Activated naive CD4-positive, alpha-beta T cell treated with anti-CD3 and anti-CD28 coated beads for 36 hours (primary cell): ENCODE measurements at places on chromosomes 11 and 22. TPM values are rescaled to one million over a fixed set of nuclear protein-coding genes. Genes with fewer than 3 reads are reported as not detected.
A peak's percentile ranks its signal among the peaks of the same experiment; 100 is the strongest.

DNA sequence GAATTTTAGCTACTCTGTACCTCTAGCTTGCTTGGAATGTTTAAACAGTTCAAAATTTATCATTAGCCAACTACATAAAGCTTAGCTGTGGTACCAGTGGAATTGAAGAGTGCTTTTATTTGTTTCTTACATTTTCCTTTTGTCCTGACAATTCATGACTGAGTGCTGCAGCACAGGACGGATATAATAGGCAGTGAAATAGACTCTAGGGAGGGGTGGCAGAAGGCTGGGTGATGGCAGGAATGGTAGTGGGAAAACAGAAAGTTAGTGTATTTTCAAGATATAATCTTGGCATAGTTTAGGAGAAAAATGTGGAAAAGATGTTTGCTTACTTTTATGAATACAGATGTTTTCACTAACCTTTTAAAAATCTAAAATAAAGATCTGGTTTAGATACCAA, 31.1 kb upstream of the ARHGAP32 start:
- H3K4me1 ChIP-seq, result no peaks in the 10 kb centered on the region
- DNase-seq, result no peak
- H3K36me3 ChIP-seq, result peaks cover 15% of the 10 kb centered on the region
- H3K4me3 ChIP-seq, result no peak overlapping the region

DNA sequence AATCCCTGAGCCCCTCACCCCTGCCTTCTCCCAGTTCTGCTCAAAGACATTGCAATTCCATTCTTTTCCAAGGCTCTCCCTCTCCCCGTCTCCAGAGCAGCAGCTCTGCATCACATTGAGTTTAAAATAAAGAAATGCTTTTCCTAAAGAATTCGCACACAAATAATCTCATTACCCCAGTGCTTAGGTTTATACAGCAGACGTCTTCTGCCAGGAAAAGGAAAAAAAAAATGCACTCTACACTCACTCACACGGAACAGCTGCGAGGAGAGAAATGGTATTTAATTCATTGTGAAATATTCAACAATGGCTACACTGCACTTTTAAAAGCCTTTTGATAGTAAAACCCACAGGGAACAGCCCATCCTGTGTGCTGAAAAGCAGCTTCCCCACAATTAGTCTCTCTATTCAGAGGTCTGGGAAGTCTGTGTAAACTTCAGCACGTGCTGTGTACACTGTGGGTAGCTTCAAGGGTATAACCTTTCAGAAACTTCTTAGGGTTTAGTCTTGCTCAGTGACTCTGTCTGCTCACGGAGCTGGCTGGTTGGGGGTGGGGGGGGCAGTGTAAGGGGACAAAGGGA, 42.8 kb downstream of the ETS1 start:
- H3K4me3 ChIP-seq, result peak overlapping the region; percentile 71
- peak overlapping the region; percentile 63 for H3K27ac ChIP-seq
- peak; percentile 43 for DNase-seq
- H3K4me1 ChIP-seq, result peaks cover 62% of the 10 kb centered on the region
- no peaks in the 10 kb centered on the region for H3K27me3 ChIP-seq

DNA sequence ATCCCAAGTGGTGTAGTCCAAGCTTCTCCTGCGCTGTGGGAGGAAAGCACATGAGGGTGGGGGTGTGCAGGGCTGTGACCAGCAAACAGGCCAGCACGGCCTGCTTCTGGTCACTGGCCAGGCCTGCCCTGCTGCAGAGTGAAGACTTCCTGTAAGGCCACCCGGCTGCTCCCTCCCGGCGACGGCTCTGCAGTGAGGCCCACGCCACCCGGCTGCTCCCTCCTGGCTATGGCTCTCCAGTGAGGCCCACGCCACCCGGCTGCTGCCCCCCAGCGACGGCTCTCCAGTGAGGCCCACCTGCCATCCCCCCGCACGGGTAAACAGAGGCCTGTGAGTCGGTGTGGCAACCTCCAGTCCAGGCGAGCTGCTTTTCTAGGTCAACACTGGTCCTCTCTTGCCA, 31.4 kb upstream of the BRSK2 start:
- H3K27me3 ChIP-seq, result peaks cover 4% of the 10 kb centered on the region
- no peak for DNase-seq
- no peaks in the 10 kb centered on the region for H3K36me3 ChIP-seq

DNA sequence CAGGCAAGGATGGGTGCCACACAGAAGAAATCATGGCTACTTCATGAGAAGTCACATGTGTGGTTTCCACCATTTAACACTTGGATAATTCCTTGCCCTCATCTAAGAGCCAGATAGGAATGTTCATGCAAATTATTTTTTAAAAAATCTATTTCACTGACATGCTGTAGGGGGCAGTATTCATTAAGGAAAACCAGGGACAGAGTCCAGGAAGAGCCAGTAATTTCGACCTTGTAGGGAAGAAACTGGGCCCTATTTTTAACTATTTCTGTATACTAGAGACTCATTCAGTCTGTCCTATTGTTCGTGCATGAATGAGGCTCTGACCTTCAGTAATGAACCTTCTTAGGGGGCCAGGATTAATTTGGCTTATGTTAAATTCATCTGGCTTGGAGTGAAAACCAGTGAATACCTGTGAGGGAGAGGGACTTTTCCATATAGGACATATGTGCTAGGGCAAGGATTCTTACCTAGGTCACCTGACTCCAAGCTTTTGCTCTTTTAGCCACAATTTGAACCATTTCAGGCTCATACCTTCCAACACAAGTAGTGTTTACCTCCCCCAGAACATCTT, 192.7 kb downstream of the NAV2 start:
- no peak for DNase-seq
- H3K4me1 ChIP-seq, result no peaks in the 10 kb centered on the region
- H3K27me3 ChIP-seq, result no peaks in the 10 kb centered on the region
- no peaks in the 10 kb centered on the region for H3K36me3 ChIP-seq

DNA sequence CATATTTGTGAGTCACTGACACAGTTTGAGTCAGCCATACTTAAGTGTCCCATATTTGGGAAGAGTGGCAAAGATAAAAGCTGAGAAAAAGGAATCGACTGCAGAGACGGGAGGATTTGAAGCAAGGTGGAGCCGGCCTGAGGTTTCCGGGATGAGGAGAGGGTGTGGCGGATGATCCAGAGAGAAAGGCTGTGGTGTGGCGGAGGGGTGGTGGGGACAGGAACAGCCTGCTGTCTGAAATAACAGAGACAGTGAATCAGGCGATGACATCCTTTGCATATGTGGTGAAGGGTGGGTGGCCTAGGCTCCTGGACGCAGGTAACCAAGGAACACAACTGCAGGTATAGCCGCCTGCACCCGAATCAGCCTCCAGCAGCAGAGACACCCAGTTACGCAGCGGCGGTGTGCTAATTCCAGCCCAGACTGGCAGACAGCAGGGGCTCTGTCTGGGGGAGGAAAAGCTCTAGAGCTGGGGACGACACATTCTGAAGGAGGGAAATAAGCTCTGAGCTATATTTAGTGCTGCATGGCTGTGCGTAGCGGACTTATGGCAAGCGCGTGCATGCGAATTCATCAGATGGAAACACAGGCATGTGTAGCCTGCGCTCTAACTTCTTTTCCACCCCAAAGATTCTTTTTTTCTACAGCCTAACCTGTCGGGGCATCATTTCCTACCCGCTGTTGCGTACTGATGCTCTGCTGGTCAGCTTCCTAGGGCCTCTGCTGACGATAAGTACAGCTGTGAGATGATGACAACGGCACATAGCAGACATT, 62.7 kb upstream of the BARX2 start:
- no peak overlapping the region for H3K4me3 ChIP-seq
- no peak for DNase-seq
- H3K27me3 ChIP-seq, result no peaks in the 10 kb centered on the region
- peaks cover 6% of the 10 kb centered on the region for H3K4me1 ChIP-seq

- no peaks in the 10 kb centered on the region for H3K27me3 ChIP-seq
- H3K4me3 ChIP-seq, result no peak overlapping the region
- no peaks in the 10 kb centered on the region for H3K4me1 ChIP-seq
- no peak for DNase-seq
- H3K27ac ChIP-seq, result no peak overlapping the region
- H3K36me3 ChIP-seq, result no peaks in the 10 kb centered on the region
Observed at GRCh38 chr22:47190276-47190956, 428.0 kb downstream of the TBC1D22A start.

DNA sequence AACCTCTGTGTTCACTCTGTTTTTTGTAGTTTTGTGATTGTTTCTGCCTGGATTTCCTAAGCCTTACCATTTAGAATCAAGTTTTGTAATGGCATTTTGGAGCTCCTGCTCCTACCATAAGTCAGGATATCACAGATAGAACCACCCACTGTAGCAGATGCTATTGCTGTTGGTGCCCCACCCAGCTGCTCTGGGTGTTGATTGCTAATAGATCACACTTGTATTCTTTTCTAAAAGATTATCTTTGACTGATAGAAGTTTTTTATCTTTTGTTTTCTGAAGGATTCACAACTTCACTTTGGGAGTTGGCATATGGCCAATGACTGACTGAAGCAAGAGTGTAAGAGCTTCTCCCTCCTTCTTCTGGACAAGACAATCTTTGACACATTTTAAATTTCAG, 76.0 kb downstream of the EHF start:
- DNase-seq, result no peak
- no peaks in the 10 kb centered on the region for H3K4me1 ChIP-seq
- H3K27ac ChIP-seq, result no peak overlapping the region
- no peaks in the 10 kb centered on the region for H3K36me3 ChIP-seq
- peaks cover 5% of the 10 kb centered on the region for H3K27me3 ChIP-seq

DNA sequence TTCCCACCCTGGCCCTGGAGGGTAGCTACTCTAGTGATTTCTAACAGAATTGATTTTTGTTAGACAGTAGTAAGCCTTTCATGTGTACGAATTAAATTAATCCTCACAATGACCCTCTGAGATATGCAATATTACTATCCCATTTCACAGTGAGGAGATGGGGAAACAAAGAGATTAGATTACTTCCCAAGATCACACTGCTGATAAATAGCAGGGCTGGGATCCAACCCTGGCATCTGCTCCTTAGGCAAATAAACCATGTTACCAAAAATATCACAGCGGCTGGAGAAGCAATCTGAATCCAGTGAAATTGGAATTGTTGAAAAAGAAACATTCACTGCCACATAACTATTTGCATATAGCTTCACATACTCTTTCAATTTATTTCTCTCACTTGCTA, 12.8 kb upstream of the CAVIN3 start:
- H3K27me3 ChIP-seq, result peaks cover 2% of the 10 kb centered on the region
- H3K27ac ChIP-seq, result peak overlapping the region; percentile 51
- H3K36me3 ChIP-seq, result no peaks in the 10 kb centered on the region
- H3K4me3 ChIP-seq, result no peak overlapping the region
- H3K4me1 ChIP-seq, result no peaks in the 10 kb centered on the region

DNA sequence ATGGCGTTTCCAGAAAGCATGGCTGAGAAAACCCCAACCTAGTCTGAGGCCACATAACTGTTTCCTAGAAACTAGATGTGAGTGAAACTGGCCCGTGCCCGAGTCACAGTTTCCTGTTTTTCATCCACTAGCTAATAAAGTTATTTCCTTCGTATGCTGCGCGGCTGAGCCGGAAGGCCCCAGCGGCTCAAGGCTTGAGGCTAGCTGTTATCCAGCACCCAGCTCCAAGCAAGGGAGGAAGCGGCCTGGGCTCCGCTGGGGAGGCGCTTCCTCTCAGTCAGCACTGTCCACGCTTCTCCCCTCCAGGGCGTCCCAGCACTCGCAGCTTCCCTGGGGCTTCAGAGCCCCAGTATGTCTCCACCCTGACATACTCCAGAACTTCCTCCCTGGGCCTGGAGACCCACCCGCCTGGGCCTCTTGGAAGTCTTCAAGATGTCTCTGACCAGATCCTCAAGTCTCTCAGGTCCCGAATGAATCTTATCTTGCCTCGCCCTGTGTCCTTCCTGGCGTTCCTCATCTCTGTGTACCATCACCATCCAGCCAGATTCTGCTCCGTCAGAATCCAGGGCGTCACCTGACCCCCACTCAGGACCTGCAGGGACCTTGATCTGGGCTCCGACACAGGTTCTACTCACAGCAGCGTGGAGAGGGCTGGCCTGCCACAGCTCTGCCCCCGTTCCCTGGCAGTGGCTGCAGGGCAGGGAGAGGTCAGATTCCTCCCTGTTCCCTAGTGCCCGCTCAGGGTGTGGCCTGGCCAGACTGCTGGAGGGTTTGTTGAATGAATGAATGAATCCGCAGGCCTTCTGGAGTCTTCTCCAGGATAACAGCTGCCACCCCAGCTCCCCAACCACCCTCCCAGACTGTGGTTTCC, 81.9 kb downstream of the LRRC32 start:
- DNase-seq, result peak; percentile 66
- peaks cover 5% of the 10 kb centered on the region for H3K27me3 ChIP-seq
- H3K4me3 ChIP-seq, result no peak overlapping the region
- H3K27ac ChIP-seq, result peak overlapping the region; percentile 74
- H3K36me3 ChIP-seq, result no peaks in the 10 kb centered on the region

DNA sequence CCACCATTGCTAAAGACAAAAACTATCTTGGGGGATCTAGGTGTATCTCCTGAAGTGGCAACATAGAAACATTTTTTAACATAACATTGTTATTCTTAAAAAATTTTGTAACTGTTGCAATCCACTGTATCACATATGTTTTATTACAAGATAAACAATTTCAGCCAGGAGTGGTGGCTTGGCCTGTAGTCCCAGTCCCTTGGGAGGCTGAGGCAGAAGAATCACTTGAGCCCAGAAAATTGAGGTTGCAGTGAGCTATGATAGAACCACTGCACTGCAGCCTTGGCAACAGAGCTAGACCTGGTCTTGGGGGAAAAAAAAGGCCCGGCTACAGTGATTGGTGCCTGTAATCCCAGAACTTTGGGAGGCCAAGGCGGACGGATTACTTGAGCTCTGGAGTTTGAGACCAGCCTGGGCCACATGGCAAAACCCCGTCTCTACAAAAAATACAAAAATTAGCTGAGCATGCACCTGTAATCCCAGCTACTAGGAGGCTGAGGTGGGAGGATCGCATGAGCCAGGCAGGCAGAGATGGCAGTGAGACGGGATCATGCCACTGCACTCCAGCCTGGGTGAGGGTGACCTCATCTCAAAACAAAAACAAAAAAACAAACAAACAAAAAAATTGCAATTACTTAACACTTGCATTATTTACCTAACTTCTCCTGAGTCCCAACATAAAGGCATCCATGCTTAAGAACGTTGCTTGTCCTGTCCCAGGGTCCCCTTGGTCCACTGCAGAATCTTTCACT, 1.5 kb upstream of the DEPDC5 start:
- peaks cover 14% of the 10 kb centered on the region for H3K36me3 ChIP-seq
- H3K27ac ChIP-seq, result peak overlapping the region; percentile 96
- no peaks in the 10 kb centered on the region for H3K27me3 ChIP-seq
- peaks cover 53% of the 10 kb centered on the region for H3K4me1 ChIP-seq
- no peak for DNase-seq

DNA sequence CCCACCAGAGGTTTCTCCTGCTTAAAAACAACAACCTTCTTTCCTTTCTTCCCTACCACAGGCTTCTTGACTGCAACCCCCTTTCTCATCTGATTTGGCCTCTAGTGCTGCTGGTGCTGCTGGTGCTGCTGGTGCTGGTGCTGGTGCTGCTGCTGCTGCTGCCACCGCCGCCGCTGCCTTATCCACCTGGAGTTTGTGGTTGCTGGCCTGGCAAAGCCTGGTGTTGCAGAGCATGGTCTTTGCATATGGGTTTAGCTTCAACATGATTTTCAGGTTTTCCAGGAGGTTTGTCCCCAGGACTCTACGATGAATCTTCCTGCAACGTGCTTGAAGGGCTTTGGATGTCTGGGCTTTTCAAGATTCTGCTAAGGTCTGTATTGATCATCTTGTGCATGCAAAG, 49.7 kb downstream of the MRTFA start:
- H3K36me3 ChIP-seq, result peaks cover 20% of the 10 kb centered on the region
- peaks cover 38% of the 10 kb centered on the region for H3K4me1 ChIP-seq
- DNase-seq, result no peak

The CHST1 gene
- total RNA-seq, result not detected

The STK33 gene
- 1.1 TPM for total RNA-seq

The CSTF3 gene
- total RNA-seq, result 26.5 TPM

The SMC1B gene
- 1.3 TPM for total RNA-seq

The TTC36 gene
- not detected for total RNA-seq

The CASTOR1 gene
- 2.1 TPM for total RNA-seq

The CD3E gene
- 377 TPM for total RNA-seq

The CCDC81 gene
- total RNA-seq, result 0.84 TPM

The RGL4 gene
- 24.1 TPM for total RNA-seq

The GGTLC2 gene
- total RNA-seq, result not detected
